Left ventricle myocardium inferior (tissue), 1 donor: ENCODE measurements at places on chromosomes 2 and 18. TPM values are rescaled to one million over a fixed set of nuclear protein-coding genes. Genes with fewer than 3 reads are reported as not detected.

HDHD2 gene
- 42.3 TPM for total RNA-seq

SYT4 gene
- total RNA-seq, result not detected

C1QL2 gene
- total RNA-seq, result not detected

KYNU gene
- total RNA-seq, result 1.0 TPM

GPAT2 gene
- 5.3 TPM for total RNA-seq

SP140 gene
- 1.3 TPM for total RNA-seq

CYBRD1 gene
- 48.4 TPM for total RNA-seq

KCNG3 gene
- not detected for total RNA-seq

MGAT4A gene
- 18.4 TPM for total RNA-seq

MC2R gene
- not detected for total RNA-seq

DNA sequence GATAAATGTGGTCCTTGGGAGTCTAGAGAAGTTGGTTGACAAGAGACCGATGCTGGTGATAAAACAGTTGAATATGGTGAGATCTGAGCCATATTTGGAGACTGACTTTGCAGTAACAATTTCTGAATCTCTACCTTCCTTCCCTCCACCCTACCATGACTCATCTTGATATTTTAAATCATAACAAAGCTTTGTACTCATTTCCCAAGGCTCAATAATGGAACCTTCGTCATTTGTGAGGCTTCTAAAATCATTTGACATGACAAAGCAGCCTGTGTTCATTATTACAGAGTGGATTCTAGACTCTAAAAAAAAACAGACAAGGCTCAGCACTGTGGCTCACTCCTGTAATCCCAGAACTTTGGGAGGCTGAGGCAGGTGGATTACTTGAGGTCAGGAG, 38.5 kb upstream of the PDCL3 start:
- no peak for DNase-seq

GRCh38 chr2:200765995-200766660, 45.6 kb upstream of the BZW1 start:
- no peak for DNase-seq

DNA sequence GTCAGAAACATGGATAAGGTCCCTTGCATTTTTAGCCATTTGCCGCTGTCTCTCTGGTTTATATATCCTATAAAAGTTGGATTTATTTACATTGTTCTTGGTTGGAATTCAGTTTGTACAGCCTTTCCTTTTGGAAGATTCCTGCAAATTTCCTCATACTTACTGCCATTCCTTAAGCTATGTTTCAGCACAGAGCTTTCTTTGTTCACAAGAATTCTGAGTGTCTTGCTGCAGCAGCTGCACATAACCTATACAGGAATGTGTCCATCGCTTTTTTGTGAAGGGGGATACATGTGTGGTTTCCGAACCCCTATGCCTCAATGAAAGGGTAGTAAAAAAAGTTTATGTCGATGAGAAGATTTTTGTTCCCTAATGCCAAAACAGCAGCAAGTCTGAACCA, 48.3 kb upstream of the CCDC68 start:
- DNase-seq, result no peak

DNA sequence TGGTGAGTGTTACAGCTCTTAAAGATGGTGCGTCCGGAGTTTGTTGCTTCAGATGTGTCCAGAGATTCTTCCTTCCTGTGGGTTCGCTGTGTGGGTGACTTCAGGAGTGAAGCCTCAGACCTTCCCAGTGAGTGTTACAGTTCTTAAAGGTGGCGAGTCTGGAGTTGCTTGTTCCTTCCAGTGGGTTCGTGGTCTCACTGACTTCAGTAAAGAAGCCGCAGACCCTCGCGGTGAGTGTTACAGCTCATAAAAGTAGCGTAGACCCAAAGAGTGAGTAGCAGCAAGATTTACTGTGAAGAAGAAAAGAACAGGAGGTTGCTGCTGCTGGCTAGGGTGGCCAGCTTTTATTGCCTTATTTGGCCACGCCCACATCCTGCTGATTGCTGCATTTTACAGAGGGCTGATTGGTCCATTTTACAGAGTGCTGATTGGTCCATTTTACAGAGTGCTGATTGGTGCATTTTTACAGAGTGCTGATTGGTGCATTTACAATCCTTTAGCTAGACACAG, 34.0 kb upstream of the SPTBN1 start:
- no peak for DNase-seq

DNA sequence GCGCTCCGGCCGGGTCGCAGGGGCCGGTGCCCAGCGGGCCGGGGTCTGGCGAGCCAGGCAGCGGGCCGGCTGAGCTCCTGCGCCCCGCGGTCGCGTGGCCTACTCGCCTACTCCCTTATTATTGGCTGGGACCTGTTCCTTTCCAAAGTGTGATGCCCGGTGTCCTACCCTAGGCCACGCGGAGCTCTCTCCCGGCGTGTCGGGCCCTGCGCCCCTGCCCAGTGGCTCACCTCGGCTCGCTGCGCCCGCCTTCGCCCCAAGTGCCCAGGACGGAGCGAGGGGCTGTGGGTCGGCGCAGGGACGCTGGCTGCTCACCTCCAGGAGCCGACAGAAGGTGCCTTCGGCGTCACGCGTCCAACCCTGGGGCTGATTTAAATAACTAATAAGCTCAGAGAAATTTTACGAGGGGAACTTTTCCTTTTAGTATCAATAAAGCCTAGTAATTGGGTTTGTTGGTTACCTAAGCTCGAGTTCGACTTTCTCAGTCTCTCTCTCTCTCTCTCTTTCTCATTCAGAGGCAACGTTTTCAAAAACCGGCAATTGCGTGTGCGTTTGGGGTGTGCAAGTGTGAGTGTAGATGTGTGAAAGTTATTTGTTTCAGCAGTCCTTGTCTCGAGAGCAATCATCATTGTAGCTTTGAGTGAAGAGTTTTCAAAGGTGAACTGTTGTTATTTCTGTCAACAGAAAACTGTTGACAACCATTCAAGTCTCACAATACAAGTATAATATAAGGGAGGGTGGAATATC, 7.0 kb upstream of the SATB2 start:
- no peak for DNase-seq

GRCh38 chr2:62363166-62363565, 142.8 kb downstream of the TMEM17 start:
- DNase-seq, result no peak

DNA sequence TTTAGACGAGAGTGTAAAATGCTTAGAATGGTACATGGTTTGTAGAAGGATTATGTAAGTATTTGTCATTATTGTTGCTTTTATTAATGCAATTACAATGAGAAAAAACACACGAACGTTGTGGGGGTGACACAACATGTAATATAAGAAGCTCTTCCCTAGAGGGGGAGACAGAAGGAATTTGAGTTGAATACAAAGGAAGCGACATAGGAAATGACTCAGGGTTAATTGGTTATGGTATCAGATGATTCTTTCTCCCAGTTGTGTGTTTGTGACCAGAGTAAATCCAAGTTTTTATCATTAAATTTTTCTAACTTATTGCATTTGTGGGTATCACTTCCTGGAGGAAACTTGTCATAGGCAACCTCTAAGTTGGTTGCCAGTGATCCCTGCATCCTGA, 625.6 kb upstream of the CDH2 start:
- DNase-seq, result no peak

- DNase-seq, result no peak
Observed at GRCh38 chr2:22579341-22579740, 805.6 kb upstream of the KLHL29 start.

DNA sequence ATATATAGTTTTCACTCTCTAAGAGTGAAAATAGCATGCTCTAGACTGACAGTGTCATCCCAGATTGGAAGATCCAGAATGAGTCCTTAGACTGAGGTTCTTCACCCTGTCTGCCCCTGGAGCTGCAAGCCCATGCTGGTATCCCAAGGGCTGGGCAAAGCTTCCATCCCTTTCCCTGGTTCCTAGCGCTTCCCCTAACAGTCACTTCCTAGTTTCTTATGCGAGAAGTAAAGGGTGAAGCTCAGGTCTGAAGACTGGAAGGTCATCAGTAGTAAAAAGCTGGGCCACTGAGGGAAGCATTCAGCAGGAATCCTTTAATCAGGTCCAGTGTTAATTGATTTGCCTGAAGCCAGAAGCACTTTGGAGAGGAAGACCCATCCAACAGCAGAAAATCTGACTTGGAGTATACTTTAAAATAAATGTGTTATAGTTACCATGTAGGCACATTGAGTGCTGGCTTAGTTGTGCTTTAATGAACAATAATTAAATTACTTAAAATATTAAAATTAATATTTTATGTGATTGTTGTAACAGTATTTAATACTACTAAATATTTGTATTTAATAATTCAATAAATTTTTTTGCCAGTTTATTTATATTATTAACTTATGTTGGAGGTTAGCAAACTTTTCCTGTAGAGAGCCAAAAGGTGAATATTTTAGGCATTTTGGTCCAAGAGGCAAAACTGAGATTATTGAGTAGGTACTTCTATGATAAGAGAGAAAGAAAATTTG, 237.9 kb downstream of the FHOD3 start:
- DNase-seq, result no peak

GRCh38 chr18:49585781-49586663, 24.2 kb downstream of the LIPG start:
- no peak for DNase-seq

GRCh38 chr18:68714366-68714711, 569 bp downstream of the TMX3 start:
- DNase-seq, result no peak

GRCh38 chr18:33761363-33761762, 183.3 kb downstream of the ASXL3 start:
- DNase-seq, result no peak

DNA sequence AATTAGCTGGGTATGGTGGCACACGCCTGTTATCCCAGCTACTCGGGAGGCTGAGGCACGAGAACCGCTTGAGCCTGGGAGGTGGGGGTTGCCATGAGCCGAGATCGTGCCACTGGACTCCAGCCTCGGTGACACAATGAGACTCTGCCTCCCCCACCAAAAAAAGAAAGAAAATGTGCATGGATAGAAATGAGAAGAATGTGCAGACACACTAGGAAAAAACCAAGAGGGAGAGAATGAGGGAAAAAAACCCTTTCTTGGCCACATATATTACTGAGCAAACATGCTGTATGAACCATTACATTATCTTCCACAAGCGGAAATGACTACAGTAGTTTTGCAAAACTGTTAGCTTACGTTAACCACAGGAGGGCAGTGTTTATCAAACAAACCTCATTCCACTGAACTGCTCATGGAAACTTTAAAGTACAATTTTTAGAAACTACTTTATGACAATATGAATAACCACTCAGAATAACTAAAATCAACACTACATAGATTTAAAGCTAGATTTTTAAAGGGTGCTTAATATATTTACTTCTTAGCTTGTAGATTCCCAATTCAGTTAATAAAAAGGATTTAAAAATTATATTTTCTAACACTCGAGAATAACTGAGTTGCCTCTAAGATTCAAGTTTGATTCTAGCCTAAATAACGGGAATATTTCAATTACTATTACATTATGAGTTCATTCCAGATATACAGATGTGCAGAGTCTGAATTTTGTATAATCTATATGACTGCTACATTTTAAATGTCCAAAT, 26.4 kb downstream of the ASXL2 start:
- DNase-seq, result no peak

- DNase-seq, result no peak
Observed at GRCh38 chr2:133157141-133157540, 411.1 kb downstream of the NCKAP5 start.

DNA sequence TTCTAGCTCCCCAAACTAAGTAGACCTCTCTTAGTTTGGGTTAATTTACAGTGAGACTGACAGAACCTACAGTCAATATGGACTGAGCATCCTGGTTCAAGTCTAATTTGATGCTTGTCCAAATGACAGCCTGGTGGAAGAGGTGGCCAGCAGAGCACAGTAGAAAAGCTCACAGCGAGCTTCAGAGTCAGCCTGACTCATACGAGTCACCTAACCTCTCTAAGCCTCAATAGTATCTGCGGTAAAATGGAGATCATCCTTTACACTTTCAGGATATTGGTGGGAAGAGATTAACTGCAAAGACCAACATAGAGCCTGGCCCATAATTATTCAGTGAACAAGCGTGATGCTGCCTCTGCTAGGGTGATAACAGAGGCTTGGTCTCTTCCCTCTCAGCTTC, 54.5 kb downstream of the DOCK10 start:
- no peak for DNase-seq

- DNase-seq, result no peak
Observed at GRCh38 chr2:169452080-169452479, 27.2 kb upstream of the BBS5 start.

DNA sequence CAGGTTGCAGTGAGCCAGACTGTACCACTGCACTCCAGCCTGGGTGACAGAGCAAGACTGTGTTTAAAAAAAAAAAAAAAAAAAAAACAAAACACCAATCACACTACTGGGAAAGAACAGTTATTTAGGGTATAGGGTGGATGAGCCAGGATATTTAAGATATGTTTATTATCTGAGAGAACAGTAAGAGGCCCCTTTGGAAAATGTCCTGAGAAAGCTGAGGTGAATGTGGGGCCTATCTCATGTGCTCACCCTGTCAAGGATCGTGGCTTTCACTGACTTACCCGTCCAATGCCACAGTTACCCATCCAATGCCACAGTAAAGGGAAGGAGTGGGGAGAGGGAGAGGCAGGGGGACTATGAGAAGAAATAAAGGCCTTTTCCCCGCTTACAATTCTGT, 19.9 kb upstream of the ENOSF1 start:
- no peak for DNase-seq

DNA sequence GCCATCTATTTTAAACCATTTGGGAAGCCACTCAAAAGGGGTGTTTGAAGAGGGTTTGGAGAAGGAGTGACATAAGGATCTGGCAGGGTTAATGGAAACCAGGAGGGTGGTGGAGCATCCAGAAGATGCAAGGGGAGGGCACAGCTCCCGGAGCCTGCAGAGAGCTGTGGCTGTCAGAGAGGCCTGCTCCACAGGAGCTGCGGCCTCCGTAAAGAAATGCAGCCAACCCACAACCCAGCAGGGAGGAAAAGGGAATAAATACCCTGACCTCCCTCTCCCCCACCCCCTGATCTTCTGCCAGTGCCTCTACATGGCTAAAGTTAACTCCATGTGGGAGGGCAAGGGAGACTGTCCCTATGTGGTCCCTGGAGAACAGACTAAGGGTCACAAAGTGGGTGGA, 567.1 kb upstream of the POU3F3 start:
- DNase-seq, result no peak

DNA sequence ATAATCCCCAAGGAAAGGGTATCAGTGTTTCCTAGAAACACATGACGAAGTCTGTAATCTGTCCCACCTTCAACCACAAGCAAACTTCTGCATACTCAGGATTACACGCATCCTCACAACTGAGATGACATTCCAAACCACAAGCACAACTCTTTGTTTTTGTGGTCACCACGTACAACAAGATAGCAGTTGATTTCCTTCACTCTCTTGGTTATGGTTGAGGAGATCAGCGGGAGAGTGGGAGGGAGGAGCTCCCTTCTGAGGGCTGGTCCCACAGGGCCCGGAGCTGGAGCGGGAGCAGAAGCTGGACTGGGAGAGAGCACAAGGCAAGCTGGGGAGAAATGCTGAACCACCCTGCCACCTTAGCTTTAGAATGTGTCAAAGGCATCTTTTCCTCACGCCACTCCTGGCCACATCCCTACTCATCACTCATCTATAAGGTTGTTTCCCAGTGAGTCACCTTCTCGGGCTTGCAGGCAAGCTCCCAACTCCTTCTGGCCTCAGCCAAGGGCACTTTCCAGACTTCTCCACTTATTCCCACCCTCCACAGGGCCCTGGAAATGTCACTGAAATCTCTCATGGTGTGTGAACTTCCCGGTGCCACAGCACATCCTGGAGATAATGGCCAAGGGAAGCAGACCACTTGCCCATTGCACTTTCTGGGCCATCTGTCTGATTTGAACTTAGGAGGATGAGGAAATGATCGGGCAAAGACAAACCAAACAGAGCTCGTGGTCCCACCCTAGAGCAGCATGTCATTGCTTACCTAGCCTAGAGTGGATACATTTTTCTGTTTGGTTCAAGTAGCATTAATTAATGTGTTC, 98.9 kb upstream of the LGALSL start:
- no peak for DNase-seq
